Activated CD4-positive, CD25-positive, alpha-beta regulatory T cell (primary cell): ENCODE measurements at places on chromosomes 1 and 21.

DNA sequence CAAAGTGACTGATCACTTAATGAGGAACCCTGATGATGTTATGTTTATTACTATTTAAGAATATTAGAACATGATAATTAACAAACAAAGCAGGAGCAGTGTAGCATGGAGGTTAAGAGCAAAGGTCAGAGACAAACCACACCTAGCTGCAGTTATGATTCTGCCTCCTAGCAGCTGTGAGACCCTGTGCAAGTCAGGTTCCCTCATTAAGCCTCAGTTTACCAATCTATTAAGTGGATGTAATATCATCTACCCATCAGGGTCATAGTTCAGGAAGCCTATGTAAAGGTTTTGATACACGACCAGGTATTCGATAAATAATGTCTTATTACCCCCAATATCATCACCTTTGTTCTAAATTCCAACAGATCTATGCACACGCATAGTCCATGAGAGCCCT lies 32.0 kb downstream of the DUSP10 start:
- no peak for DNase-seq

DNA sequence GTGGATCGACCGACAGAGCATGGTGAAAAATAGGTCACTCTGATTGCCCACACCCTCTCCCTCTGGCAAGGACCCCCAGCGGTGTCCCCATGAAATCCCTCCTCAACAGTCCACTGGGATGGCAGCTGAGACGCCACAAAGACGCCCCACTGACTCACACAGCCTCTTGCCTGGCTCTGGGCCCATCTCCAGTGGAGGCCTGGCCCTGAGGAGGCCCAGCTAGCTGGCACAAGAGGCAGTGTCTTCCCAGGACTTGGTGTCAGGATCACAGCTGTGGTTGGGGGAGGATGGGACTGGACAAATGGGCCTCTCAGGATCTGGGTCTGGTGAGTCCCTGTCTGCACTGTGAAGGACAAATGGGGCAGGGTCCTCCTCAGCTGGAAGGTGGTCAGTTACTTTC lies 4.6 kb downstream of the ALX3 start:
- DNase-seq: no peak

DNA sequence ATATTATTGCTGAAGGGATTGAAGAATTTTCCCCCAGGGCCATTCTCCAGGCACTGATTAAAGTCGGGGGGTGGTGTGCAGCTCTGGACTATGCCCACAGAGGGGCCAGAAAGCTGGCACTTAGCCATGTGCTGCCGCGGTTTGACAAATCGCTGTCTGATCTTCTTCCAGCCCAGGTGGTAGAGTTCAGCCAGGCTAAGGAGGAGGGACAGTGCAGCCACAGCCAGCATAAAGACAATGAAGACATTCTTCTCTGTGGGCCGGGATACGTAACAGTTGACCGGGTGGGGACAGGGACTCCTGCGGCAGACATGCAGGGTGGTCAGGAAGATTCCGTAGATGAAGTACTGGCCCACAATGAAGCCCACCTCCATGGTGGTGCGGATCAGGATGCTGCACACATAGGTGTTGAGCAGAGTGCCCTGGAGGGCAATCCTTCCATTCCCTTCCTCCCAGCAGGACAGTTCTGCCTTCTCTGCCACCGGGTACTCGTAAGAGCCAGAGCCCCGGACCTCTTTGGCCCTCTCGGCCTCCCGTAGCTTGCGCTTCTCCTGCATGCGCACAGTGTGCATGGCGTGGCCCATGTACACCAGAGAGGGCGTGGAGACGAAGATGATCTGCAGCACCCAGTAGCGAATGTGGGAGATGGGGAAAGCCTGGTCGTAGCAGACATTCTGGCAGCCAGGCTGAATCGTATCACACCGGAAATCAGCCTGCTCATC lies 1.9 kb downstream of the GJA5 start:
- DNase-seq: no peak

DNA sequence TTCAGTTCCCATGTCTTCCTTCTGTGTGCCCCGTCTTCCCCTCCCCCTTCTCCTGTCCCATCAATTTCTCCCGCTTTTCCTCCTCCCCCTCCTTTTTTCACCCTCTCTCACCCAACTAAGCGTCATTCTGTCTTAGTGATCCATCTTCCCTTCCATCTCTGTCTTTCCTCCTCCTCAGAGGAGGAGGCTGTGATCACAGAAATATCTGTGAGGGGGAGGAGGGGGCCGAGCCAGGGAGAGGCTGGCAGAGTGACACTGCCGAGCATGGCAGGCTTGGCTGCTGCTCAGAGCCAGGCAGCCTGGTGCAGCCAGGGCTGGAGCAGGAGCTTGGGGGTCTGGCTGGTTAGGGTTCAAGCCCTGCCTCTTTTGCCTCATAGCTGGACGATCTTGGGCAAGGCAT lies 7.6 kb downstream of the HTR6 start:
- no peak for DNase-seq

- no peak for DNase-seq
These were observed 162.6 kb downstream of the TNR start for GRCh38 chr1:175580841-175581240.

DNA sequence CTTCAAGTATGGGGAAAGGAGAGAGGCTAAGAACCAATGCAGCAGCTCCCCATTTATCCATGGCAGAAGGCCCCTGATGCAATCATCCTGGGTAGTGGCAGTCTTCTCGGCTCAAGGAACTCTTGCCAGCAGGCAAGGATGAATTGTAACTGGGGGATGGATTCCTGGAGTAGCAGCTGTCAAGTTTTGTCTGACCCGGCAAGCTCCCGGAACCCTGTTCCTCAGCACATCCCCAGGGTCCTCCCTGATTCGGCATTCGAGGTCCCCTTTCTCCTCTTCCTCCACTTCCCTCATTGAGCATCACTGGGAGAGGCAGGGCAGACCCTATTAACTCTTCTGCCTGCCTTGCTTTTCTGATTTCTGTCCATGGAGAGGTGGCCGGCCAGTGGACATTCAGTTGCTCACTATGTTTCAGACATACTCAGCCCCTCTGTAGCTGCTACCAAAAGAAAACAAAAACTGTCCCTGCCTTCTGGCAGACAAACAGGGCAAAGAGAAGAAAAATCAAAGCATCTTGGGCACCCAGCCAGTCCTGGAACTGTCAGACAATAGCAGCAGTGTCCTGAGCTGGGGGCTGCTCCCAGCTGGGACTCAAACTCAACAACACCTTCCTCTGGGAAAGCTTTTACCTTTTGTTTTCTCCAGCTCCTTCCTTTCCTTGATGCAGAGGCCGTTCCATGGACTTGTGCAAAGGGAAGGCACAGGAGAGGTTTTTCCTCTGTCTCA lies 5.6 kb upstream of the PTCH2 start:
- no peak for DNase-seq

GRCh38 chr1:183993132-183993531 lies 44.4 kb downstream of the COLGALT2 start:
- DNase-seq: no peak

- DNase-seq: no peak
These were observed 5.4 kb upstream of the NTNG1 start for GRCh38 chr1:107135463-107135862.

- no peak for DNase-seq
These were observed 2.8 kb downstream of the GCSAML start for GRCh38 chr1:247551721-247552120.

GRCh38 chr1:218430822-218431221 lies 85.7 kb downstream of the TGFB2 start:
- no peak for DNase-seq

DNA sequence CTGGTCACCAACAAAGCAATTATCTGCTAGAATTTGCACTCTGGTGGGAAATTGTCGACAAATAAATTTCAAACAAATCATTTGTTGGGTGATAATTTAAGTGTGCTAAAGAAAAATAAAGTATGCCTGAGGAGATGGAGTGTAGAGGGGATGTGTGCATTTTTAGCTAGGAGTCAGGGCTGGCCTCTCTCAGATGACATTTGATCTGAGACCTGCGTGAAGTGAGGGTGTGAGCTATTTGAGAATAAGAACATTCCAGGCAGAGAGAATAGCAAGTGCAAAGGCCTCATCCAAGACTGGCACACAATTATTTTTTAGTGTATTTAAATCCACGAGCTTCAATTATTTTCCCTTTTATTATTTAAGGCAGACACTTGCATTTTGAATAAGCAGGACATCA lies 19.7 kb upstream of the S1PR1 start:
- DNase-seq: no peak

- DNase-seq: no peak
These were observed 83.3 kb downstream of the KCNJ15 start for GRCh38 chr21:38340131-38340530.

DNA sequence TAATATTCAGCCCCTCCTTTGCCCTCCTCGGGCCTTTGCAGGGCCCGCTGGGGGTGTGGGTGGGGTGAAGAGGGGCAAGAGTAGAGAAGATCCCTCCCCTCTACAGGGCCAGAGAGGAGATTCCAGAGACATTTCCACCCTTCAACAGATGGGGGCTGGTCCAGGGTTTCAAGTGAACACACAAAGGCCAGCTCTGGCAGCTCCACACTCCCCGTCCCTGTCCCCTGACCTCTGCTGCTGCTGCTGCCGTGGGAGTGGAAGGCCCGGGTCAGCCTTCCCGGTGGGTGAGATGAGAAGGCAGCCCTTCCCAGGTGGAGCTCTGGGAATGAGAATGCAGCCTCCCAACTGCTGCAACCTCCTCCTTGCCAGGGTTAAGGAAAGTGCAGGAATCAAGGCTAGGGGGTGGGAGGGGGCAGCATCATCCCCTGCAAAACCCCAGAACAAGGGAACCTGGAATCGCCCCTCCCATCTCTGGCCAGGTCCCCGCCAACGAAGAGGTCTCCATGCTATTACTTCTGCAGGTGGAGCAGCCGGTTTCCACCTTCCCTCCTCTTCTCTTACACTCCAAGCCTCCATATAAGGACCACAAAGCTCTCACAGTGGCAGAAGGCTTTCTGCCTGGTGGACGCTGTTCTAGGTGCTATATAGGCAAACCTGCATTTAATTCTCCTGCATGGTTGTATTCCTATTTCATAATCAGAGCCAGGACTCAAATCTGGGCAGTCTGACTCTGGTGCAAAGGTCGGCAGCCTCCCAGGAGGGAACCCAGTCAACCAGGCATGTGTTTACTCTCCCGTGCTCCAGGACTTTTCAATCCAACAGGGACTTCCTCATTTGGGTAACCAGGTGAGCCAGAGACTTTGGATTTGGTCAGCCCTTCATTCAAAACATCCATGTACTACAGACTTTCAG lies 22.9 kb upstream of the ARHGEF10L start:
- no peak for DNase-seq

- DNase-seq: no peak
These were observed 34.4 kb upstream of the MAB21L3 start for GRCh38 chr1:116076831-116077230.

- DNase-seq: no peak
These were observed 17.2 kb upstream of the RAB29 start for GRCh38 chr1:205792481-205792881.

GRCh38 chr1:69246109-69246508 lies 321.6 kb upstream of the LRRC7 start:
- no peak for DNase-seq

GRCh38 chr1:3890389-3891328 lies 9.4 kb downstream of the C1orf174 start:
- DNase-seq: no peak

GRCh38 chr21:46189959-46190490 lies 5.8 kb upstream of the SPATC1L start:
- DNase-seq: no peak

GRCh38 chr1:205188098-205188497 lies 23.4 kb downstream of the DSTYK start:
- DNase-seq: no peak

DNA sequence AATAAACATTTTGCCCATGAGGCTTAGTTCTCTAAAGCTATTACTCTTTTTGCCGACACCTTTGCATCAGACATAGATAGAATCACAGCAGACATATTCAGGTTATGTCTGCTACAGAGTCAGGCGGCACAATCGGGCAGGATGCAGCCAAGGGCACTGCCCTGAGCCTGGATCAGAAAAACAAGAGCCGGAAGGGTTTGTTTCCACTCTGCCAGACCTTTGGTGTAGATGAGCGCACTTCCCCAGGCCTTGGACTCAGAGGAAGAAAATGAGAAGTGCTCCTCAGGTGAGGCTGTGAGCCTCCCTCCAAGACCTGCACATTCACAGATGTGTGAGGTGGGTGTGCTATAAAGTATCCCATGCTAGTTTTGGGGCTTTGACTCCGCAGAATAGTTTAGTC lies 43.7 kb downstream of the GNG12 start:
- no peak for DNase-seq

DNA sequence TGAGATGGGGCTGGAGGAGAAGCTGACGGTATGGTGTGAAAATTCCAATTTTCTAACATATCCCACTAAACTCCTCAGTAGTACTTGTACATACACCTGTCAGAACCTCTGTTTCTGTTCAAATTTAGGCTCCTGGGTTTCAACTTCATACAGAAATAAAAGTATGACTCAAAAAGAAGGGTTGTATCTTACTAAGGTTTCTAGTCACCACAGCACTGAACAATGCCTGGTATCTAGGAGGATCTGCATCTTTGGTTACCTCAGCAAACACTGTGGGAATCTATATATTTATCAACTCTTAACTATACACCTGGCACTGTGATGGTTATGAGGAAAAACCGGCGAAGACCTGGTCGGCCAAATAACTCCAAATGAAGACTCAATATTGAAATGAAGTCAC lies 13.8 kb downstream of the RBM34 start:
- no peak for DNase-seq

GRCh38 chr1:230327892-230328284 lies 98.2 kb downstream of the PGBD5 start:
- DNase-seq: no peak

DNA sequence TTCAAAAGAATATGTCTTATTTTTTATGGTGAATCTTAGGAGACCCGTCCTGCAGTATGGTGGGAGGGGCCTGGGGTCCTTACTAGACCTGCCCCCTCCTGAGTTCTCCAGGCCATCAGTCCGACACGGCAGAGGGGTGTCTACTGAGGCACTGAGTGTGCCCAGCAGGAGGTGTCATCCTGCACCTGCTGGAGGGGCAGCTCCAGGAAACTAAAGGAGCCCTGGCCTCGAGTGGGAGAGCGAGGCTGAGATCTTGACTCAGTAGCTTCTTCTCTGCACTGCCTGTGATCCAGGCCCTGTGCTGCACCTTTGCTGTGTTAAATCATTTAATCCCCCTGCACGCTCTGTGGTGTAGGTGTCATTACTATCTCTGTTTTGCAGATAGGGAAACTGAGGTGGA lies 587.7 kb downstream of the PTPRU start:
- DNase-seq: no peak

DNA sequence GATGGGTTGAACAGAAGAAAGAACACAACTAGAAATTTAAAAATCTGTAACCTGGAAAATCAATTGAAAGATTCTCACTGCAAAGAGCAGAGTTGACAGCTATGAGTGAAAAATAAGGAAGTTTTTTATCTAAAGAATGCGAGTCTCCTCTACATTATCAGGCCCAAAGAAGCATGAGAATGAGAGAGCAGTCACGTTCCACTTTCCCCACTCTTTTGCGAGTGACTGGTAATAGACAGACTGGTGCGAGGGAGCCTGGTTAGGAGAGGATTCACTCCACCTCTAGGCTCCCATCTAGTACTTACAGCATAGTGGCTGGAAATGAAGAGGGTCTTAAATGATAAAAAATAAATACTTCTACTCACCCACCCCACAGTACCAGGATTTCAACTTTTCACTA lies 52.0 kb downstream of the PRDX6 start:
- DNase-seq: no peak
